ENCODE measurements at places on chromosomes 7 and 10.

- no peak for DNase-seq
Observed at GRCh38 chr7:154886591-154886990, 116.3 kb downstream of the PAXIP1 start.

DNA sequence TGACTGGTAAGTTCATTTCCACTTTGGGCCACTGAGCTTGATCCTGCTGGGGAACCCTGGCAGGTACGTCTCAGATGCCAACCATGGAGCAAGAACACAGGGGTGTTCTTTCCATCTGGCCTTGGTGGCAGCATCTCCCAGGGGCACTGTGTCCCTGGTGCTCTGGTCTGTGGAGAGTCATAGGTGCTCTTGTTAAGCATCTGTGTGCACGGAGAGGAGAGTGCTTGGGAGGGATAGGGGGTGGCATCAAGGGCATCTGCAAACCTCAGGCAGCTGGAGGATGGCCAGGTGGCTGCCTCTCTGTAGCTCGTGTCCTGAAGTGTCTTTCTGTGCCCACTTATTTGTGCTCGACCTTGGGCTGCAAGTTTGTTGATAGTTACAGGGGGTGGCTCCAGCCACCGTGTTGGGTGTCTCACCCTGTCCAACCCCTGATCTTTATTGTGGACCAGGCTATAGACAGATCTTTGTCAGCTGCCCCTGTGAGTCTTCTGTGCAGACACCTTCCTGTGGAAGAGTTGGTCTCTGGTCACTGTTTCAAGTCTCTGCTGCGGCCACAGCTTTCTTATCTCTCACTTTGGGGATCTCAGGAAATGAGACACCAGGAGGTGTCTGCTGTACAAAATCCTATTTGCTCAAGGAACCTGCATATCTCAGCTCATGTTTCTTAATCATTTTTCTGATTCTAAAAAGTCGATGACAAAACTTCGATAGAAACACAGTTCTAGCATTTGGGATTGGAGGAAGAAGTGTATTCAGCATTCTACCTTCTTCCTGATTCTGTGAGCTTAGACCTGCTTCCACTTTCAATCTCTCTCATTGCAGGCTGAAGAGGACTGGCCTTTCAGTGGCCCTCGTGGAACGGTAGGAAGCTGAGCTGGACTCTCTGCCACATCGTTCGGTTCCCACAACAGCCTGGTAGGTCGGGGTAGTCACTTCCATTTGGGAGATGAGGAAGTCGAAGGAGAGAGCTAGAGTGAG is 17.2 kb upstream of the GIMAP8 start:
- peak; percentile 29 for DNase-seq

DNA sequence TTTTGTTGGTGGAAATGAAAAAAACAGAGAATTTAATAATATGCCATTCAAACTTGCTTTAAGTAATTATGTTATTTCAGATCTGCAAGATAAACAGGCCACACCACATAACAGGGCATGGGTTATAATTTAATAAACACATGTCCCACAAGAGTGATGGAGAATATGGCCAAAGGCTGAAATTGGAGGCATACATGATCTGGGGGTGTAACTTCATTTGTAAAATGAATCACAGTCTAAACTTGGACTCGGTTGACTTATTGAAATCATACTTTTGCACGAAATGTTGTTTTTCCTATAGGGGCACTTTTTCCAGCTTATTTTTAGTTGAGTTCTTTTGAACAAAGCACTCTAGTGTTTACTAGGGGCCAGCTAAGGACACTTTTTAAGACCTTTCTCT is 151.6 kb downstream of the TMEM26 start:
- no peak for DNase-seq

DNA sequence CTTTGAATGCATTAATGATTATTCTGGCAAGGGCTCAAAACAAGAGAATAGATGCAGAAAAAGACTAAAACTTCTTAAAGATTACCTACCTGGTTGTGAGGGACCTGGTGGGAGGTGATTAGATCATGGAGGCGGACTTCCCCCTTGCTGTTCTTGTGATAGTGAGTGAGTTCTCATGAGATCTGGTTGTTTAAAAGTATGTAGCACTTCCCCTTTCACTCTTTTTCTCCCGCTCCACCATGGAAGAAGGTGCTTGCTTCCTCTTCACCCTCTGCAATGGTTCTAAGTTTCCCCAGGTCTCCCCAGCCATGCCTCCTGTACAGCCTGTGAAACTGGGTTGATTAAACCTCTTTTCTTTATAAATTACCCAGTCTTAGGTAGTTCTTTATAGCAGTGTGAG is 226.6 kb downstream of the ARHGAP12 start:
- no peak for DNase-seq

DNA sequence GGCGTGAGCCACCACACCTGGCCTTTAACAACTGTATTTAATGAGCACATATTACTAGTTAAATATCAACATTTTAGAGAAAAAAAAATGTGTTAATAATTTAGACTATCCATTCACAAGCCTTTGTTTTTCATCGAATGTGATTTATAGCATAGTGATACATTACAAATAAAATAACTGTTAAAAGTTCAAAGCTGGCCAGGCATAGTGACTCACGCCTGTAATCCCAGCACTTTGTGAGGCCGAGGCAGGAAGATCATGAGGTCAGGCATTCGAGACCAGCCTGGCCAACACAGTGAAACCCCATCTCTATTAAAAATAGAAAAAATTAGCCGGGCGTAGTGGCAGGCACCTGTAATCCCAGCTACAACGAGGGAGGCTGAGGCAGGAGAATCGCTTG is 72.7 kb downstream of the HACD1 start:
- DNase-seq: no peak

- DNase-seq: no peak
Observed at GRCh38 chr10:77359950-77360520, 277.6 kb downstream of the KCNMA1 start.

DNA sequence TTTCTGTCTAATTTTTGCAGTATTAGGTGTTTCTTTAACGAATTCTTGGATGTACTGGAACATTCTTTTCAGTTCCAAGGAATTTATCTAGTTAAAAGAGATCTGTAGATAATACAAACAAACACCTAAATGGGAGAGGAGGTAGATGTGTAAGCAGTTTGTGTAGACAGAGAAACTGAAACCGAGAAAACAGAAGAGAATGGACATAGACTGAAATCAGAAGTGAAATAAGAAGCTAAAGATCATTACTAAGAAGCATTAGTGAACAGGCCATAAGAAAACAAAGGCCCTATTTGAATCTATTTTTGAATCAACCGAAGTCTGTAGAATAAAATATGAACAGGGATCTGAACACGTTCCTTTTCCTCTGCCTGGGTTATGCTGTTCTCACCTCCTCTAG is 26.5 kb upstream of the TMEM229A start:
- no peak for DNase-seq

DNA sequence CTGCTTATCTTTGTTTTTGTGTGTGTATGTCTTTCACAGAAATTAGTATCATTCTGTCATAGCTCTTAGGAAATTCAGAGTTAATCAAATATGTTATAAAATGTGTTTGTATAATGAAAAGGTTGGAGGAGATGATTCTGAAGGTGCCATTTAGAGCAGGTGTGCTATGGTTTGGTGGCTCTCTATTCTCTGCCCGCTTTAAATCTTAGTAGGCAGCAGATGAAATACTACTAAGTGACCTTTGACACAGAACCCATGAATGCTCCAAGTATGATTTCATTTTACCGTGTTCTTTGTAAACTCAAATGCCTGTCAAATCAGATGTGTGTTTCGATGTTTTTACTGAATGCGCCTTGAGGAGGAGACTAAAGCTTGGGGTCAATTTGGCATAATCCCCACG is 24.5 kb downstream of the ZEB1 start:
- DNase-seq: no peak

DNA sequence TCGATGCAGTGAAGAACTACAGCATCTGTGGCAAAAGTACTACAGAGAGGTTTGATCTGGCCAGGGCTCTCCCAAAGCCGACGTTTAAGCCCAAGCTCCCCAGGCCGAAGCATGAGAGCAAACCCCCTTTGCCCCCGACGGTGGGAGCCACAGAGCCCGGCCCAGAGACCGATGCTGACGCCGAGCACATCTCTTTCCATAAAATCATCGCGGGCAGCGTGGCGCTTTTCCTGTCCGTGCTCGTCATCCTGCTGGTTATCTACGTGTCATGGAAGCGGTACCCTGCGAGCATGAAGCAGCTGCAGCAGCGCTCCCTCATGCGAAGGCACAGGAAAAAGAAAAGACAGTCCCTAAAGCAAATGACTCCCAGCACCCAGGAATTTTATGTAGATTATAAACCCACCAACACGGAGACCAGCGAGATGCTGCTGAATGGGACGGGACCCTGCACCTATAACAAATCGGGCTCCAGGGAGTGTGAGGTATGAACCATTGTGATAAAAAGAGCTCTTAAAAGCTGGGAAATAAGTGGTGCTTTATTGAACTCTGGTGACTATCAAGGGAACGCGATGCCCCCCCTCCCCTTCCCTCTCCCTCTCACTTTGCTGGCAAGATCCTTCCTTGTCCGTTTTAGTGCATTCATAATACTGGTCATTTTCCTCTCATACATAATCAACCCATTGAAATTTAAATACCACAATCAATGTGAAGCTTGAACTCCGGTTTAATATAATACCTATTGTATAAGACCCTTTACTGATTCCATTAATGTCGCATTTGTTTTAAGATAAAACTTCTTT is 2.3 kb downstream of the LRRTM3 start:
- no peak for DNase-seq

DNA sequence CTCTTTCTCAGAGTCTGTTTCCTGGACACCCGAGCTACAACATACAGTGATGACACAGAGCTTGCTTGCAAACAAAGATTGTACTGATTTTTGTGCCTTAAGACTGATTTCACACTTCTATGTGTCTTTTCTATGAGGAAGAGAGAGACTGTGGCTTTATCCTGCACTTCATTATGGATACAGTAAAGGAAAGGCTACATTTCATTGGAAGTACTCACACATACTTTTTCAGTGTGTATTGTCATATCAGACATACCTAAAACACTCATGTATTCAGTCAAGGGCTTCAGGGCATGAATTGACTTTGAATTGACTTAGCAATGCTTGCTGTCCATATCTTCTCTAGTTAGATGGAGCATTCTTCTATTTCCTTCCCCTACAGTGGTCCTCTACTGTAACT is 135.5 kb upstream of the IMMP2L start:
- no peak for DNase-seq

DNA sequence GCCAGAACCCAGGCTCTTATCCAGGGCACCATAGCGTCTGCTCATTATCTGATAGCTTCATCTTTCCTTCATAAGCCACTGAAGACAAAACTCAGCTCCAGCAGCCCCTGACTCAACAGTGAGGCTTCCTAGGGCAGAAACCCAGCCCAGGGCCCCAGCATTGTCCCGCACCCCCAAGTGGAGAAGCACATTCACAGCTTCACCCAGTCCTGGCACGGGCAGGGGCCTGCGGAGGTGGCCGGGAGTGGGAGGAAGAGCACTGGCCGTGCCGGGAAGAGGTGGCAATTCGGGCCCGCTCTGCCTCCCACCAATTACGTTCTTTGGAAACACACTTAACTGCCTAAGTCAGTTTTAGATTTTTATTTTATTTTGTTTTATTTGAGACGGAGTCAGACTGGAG is 10.3 kb upstream of the CALML5 start:
- DNase-seq: no peak

DNA sequence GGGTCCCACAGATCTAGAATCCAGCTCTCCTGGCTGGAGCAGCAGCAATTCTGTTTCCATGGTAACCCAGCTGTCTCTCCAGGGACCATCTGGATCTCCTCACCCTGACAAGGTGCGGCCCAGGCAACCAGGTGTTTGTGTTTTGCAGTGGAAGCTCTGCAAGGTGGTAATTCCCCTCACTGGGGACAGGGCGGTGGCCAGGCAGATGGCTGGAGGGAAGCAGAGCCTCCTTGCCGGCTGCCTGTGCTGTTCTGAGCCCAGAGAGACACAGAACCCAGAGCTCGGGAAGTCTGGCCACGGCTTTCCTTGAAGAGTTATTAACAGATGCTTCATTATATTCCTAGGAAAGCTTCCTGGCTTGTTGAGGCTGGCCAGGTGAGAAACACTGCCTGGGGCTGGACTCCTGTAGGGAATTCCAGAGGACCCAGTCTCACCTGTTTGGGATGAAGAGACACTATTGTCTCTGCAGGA is 118.2 kb upstream of the PPIF start:
- DNase-seq: no peak

- DNase-seq: no peak
Observed at GRCh38 chr7:20554072-20554471, 61.4 kb upstream of the ABCB5 start.

- DNase-seq: no peak
Observed at GRCh38 chr10:100504096-100504495, 15.6 kb downstream of the SEC31B start.

DNA sequence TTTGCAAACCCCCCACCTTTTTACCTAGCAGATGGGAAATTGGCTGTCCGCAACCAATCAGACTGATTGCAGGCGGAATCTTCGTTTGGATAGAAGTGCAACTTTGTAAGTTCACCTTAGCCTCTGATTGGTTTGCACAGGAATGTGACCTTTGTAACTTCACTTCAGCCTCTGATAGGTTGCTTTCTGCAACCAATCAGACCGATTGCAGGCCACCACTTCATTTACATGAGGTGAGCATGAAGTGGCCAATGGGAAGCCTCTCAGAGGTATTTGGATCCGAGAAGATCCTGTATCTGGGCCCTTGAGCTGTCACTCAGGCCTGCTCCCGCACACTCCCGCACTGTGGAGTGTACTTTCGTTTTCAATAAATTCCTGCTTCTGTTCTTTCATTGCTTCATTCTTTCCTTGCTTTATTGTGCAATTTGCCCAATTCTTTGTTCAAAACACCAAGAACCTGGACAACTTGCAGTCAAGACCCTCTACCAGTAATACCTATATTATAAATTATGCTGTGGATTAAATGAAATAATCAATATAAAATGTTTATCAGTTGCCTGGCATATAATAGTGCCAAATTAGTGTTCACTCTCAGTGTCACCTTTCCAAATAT is 491.4 kb downstream of the PLXNA4 start:
- no peak for DNase-seq

DNA sequence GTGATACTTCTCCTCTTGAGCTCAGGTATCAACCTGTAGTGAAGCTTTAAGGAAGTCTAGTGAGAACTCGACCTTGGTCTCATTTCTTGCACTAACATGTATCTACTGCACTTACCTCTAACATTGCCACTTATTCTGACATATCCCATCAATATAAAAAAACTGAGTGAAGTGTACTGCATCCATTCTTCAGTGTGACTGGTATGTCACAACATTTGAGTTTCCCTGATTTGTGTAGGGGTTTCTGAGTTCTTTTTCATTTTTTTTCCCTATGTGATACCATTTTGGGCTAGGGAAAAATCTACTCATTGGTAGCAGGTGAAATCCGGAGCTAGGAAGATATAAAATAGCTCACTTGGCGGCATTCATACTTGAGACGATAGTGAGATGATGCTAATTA is 274.3 kb downstream of the PRKG1 start:
- DNase-seq: no peak

All from ureter (tissue), 1 donor.